ENCODE measurements at places on chromosomes 4 and X. TPM values are rescaled to one million over a fixed set of nuclear protein-coding genes. Genes with fewer than 3 reads are reported as not detected.

- DNase-seq = no peak
Measured at GRCh38 chr4:123777373-123777772, 380.8 kb downstream of the SPRY1 start.

DNA sequence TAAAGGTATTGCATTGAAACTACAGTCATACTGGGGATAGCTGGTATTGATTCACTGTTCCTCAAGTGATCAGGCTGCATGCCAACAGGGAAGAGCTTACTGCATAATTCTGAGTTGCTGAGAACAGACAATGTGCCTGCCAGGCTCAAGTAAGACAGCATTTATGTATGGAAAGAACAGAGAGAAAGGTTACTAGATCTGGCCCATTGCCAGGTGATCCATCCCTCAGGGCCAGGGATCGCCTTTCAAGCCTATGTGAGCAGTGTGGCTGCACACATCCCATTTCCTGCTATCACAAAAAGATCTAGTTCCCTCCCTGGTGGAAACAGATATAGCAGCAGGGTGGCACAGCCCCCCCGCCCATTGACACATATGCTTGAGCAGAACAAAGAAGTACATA is 254.0 kb downstream of the TMA16 start:
- DNase-seq = no peak

DNA sequence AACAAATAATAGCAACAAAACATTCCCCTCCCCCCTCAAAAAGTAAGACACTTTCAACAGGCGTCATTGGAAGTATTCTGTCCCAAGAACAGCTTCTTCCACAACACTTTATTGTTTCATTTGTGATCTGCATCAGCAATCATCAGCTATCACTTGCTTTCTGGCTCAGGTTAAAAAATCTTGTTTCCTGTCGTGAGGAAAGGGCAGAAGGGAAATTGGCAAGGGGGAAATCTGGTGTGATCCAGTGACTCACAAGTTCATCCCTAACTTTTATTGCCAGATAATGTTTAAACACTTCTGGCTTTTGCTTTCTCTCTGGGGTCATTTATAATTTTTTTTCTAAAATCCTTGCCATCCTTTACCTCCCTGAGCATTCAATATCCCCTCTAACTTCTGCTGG is 247.4 kb upstream of the GIMD1 start:
- no peak for DNase-seq

GRCh38 chrX:102902355-102902754 is 34.7 kb upstream of the RAB40AL start:
- no peak for DNase-seq

GRCh38 chr4:147899512-147899911 is 167.6 kb downstream of the ARHGAP10 start:
- DNase-seq = no peak

- DNase-seq = no peak
Measured at GRCh38 chrX:23935106-23935505, 27.3 kb downstream of the CXorf58 start.

DNA sequence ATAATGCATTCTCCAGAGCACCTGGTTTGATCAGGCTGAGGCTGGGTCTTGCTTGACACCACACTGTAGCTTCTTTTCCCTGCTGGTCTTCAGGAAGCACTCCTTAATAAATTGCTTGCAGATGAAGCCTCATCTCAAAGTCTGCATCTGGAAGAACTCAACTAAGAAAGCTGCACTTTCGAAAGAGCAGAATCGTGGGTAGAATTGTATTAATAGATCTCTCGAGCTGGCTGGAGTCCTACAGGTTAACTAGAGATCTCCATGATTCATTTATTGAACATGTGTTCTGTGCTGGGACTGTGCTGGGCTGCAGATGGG is 152.7 kb downstream of the STK32B start:
- DNase-seq = no peak

- DNase-seq = no peak
Measured at GRCh38 chrX:132480581-132481203, 8.1 kb downstream of the MBNL3 start.

The FGFRL1 gene
- 18.9 TPM for total RNA-seq

DNA sequence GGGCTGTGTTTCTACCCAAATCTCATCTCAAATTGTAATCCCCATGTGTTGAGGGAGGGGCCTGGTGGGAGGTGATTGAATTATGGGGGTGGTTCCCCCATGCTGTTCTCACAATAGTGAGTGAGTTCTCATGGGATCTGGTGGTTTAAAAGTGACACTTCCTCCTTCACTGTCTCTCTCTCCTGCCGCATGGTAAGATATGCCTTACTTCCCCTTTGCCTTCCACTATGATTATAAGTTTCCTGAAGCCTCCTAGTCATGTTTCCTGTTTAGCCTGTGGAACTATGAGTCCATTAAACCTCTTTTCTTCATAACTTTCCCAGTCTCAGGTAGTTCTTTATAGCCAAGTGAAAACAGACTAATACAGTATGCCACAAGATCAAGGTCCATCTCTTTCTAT is 70.0 kb upstream of the MSX1 start:
- DNase-seq = no peak

- DNase-seq = no peak
Measured at GRCh38 chr4:54228056-54228527, 1.0 kb upstream of the PDGFRA start.

DNA sequence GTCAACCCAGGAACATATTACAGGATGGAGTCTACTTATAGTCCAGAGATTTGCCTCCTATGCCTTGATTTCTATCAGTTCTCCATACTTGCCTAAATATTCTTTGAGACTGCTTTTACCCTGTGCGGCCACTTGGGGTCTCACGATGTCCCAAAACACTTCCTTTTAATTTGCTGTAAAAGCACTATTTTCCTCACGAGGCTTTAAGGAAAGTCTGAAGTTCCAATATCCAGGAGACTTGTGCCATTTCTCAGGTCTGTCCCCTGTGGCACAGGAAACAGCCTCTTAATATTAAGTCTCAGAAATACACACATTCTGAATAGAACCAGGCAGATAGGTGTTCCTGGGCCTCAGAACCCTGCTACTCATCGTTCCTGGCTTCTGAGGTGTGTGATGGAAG is 142.9 kb downstream of the TMEM164 start:
- no peak for DNase-seq

The TIMM8A gene
- total RNA-seq = 38.0 TPM

The PAGE4 gene
- not detected for total RNA-seq

- DNase-seq = no peak
Measured at GRCh38 chr4:55528491-55528890, 18.2 kb downstream of the CLOCK start.

The GAGE13 gene
- not detected for total RNA-seq

The SLC4A4 gene
- 1.2 TPM for total RNA-seq

DNA sequence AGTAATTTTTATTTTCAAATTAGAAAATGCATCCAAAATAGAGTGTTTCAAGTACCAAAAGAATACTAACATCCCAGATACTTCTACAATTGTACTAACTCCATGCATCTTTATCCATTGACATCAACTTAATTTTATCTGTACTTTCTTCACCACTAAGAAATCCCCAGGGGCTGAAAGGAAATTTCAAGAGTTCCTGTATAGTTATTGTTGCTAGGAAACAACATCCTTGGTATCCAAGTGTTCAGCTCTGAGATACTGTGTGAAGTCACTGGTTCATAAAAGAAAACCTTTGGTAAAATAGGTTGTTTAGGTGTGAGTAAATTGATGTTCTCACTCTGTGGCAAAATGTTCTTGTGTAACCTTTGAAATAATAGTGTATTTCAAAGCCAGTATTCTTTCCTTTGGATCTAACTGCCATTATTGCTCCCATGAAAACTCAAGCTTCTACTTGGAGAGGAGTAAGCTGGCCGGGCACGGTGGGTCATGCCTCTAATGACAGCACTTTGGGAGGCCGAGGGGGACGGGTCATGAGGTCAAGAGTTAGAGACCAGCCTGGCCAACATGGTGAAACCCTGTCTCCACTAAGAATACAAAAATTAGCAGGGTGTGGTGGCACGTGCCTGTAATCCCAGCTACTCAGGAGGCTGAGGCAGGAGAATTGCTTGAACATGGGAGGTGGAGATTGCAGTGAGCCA is 72.9 kb downstream of the COMMD8 start:
- DNase-seq = no peak

The USP9X gene
- 300 TPM for total RNA-seq

- no peak for DNase-seq
Measured at GRCh38 chr4:82621251-82621650, 59.5 kb upstream of the TMEM150C start.

DNA sequence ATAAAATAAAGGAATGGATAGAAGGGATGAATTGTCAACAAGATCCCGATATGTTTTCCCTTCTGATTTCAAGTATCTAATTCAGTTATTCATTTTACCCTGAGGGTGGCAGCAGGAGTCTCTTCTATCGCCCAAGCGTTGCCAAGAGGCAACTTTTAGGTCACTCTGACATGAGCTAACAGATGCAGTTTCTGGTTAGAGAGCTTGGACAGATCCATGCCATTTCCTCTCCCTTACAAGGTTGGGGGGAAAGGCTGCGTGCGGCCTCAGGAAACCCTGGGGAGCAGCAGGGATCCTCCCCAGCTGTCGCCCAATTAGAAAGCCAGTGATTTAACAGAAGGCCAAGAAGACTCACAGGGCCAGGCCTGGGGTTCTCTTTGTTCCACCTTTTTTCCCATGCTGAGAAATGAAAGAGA is 35.3 kb upstream of the WAS start:
- peak; percentile 54 for DNase-seq

DNA sequence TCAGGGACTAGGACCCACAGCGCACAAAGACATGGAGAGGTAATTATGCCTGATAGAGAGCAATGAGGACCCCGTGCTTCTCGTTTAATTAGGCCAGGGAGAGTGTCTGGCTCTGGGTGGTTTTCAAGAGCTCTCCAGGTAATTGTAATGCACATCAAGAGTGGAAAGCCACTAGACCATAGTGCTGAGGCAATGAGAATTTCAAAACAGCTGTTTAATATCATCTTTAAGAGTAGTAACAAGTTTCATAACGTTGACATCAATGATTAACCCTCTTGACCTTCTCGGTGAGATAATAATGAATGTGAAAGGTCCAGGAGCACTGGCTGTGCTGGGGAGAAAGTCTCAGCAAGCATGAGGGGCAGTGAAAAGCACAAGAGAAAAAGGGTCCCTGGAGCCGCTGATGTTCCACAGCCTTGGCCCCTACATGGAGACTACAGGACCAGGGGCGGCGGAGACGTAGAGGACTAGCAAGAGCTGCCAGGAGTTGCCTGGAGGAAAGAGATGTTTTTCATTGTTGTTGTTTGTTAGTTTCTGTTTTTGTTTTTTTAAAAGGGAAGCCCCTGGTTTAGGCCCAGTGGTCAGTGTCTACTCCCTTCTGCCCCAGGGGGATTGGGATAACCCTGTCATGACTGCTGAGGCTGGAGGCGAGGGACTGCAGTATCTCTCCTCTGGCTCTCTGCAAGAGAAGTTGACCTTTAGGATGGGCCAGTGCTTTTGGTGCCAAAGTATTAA is 14.8 kb upstream of the CXCR3 start:
- no peak for DNase-seq
